DMS 273 treated with DMSO at 0.1 percent for 48 hours (cell line): ENCODE measurements at places on chromosomes 11 and 22.

GRCh38 chr11:91926965-91927364 lies 297.7 kb upstream of the FAT3 start:
- no peak for DNase-seq

- no peak for DNase-seq
Measured at GRCh38 chr22:28955817-28956216, 72.4 kb downstream of the ZNRF3 start.

GRCh38 chr22:35191412-35191811 lies 65.9 kb upstream of the HMGXB4 start:
- DNase-seq, result no peak

- no peak for DNase-seq
Measured at GRCh38 chr11:57787006-57787604, 25.5 kb downstream of the CTNND1 start.

- DNase-seq, result no peak
Measured at GRCh38 chr11:2833051-2833715, 52.4 kb downstream of the CDKN1C start.

DNA sequence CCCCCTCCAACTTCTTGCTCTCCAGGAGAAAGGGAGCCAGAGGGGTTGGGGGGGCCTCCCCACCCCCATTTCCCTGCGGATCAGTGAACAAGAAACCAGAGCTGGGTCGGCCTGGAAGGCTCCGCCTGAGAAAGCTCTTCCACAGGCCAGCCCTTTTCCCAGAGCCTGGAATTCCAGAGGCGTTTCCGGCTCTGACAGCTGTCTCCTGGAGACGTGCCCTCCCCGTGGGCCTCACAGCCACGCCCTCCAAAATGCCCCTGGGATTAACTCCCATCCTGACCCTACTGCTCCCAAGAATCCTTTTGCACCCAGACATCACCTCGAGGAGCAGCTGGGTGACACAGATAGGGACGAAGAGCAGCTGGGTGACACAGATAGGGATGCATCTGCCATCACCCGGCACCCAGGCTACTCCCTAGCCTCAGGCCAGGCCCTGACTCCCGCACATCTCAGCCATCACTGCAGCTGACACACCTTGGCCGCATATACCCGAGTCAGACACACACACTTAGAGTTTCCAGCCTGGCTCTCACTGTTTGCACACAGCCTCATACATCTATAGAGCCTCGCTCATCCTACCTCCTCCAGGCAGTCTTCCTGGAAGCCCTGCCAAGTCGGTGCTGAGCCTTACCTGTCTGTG lies 7.6 kb upstream of the CDC42EP1 start:
- no peak for DNase-seq

GRCh38 chr11:73999581-74000306 lies 9.1 kb downstream of the UCP3 start:
- no peak for DNase-seq

- no peak for DNase-seq
Measured at GRCh38 chr11:102985850-102986249, 30.3 kb upstream of the MMP13 start.

DNA sequence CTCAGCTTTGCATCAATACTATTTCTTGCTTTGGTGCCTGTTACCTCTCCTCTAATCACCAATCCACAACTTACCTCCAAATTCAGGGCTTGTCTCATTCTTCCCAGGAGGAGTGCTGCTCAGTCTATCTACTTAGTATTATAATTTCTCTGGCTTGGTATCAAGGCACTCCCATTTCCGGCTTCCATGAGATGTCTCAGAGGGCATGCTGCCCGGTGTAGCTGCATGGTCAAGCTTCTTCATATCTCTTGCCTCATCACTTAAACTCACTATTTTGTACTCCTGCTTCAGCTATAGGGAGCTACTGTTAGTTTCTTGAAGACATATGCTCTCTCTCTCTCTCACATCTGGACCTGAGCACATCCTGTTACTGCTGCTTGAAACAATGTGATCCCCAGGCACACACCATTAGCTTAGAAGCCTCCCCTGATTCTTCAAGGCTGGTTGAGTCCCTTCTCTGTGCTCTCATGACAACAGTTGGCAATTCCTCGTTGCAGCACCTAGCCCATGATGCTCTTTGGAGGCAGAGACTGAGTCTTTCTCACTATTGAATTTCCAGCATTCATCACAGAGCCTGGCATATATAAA lies 182.8 kb upstream of the SYN3 start:
- no peak for DNase-seq

DNA sequence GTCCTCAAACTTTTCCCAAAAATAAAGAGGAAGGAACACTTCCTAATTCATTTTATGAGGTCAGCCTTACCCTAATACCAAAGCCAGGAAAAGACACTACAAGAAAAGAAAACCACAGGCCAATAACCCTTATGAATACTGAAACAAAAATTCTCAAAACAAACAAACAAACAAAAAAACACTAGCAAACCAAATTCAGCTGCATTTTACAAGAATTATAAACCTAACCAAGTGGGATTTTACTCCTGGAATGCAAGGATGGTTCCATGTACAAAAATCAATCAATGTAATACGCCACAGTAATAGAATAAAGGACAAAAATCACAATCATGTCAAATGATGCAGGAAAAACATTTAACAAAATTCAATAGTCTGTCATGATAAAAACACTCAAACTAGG lies 13.3 kb downstream of the ARVCF start:
- no peak for DNase-seq

GRCh38 chr11:69670158-69670845 lies 4.9 kb downstream of the LTO1 start:
- DNase-seq, result peak; percentile 16

GRCh38 chr11:40027720-40028119 lies 1431.7 kb downstream of the LRRC4C start:
- no peak for DNase-seq

- DNase-seq, result no peak
Measured at GRCh38 chr22:17119481-17120202, 1.5 kb downstream of the TMEM121B start.

GRCh38 chr11:2912498-2912897 lies 16.7 kb downstream of the PHLDA2 start:
- no peak for DNase-seq
